ENCODE measurements at places on chromosomes 6 and 20.

DNA sequence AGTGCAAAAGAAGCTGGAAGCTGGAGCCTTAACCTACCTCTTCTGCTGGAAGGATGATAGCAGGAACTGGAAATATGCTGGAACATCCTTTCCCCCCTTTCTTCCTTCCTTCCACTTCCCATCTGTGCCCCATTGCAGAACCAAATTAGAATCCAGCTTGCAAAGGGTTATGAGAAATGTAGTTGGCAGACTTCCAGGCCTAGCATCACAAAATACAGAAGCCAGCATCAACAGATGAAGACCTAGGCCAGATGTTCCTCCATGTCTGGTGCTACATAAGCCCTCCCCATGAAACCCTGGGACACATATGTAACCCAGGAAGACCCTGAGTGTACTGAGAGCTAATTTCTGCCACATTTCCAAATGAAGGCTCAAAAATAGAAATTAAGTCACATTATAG lies 40.0 kb upstream of the TFAP2B start:
- no peak for DNase-seq

- no peak for DNase-seq
These were observed 33.5 kb downstream of the CARMIL1 start for GRCh38 chr6:25312703-25313102.

DNA sequence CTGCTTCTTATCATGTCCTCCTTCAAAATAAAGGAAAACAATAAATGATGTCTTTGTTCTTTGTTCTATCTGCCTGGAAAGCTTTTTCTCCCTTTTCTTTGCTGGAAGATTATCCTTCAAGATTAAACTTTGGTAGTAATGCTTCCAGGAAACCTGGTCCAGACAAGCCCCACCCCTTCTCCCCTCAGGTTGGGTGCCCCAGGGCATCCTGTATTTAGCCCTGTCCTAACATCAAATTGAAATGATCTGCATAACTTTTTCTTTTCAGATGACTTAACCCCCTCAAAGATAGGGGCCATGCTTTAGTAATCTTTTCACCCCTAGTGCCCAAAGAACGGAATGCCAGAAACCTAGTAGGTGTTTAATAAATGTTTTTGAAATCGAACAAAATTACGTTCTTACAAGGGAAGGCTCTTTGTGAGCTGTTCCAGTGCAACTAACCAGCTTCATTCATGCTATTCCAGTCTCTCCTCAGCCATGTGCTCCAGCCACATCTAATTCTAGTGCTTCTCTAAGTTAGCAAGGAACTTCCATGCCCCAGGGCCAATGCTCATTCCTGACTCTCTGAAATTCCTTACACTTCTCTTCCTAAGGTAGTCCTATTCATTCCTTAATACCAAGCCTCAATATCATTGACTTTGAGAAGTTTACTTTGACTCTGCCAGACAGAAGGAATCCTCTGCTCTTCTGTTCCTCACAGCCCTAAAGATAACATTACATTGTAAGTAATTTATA lies 135.6 kb upstream of the BACH2 start:
- no peak for DNase-seq

DNA sequence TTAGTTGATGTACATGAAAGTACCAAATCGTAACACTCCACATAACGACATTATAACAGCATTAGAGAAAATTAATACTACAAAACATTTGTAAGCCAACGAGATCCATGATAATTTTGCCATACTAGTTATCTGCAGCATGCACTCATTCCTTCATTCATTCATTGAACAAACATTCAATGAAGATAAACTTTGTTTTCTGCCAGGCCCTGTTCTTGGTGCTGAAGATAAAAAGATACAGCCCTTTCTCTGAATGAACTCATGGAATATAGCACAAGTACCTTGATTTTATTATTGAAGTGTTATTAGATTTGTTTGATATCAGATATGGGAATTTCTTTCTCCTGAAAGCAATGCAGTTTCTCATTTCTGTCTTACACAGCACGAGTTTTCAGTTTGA lies 524.0 kb downstream of the TFAP2A start:
- no peak for DNase-seq

DNA sequence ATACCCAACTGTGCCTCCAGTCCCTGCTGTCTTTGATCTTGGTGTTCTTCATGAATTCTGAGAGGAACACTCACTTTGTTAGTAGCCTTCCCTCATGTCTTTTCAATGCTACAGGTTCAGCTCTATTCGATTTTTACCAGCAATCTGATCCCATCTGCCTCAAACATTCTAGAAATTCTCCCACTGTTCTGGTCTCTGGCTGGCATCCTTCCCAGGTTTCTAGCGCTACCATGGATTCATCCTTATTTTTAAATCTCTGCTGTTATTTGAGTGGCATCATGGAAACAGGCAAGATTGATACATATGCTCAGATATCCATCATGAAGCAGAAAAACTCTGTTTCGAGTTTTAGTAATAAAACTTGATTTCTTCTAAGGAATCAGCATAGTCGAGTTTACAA lies 94.8 kb downstream of the GRM1 start:
- no peak for DNase-seq

DNA sequence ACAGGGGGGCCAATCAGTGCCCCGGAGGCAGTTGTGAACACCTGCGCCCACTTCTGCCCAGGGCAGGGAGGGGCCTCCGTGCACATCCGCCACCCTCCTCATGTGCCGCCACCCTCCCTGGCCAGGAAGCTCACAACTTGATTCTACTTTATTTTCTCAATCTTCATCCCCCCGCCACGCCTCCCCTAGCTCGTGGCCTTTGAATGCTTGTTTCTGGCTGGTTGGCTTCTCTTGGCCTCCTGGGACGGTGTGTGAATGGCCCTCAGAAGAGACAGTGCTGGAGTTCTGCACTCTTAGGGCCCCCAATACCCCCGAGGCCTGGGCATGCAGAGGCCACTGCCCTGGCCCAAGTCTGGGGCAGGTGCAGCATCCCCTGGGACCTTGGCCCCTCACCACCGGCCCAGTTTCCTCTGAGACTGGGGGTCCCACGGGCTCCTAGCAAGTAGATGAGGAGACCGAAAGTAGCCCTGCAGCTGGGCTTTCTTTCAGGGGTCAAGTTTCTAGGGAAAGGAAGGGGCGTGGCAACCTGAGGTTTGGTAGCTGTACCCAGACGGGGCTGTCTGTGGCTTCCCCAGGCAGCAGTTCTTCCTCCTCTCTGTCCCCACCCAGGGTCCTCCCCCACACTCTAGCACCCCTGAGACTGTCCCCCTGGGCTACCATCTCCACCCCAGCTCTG lies 1.3 kb downstream of the RGS19 start:
- DNase-seq: no peak

GRCh38 chr6:167426651-167427050 lies 101.8 kb downstream of the TTLL2 start:
- DNase-seq: no peak

DNA sequence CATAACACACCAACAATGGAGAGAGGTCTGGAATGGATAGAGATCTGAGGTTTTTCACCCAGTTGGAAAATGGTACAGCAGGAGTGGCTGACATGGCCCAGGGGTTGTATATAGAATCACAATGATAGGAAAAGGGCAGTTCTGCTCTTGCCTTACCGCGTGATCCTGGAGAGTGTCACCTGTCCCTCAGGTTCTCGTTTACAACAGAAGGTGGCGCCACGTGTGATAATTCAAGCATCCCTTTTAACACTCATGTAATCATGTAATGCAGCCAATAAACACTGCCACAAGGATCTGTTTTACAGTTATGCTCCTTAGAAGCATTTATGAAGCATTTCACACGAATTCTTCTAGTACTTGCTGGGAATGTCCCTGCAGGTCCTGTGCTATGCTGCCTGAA lies 12.9 kb upstream of the WFDC2 start:
- DNase-seq: no peak

DNA sequence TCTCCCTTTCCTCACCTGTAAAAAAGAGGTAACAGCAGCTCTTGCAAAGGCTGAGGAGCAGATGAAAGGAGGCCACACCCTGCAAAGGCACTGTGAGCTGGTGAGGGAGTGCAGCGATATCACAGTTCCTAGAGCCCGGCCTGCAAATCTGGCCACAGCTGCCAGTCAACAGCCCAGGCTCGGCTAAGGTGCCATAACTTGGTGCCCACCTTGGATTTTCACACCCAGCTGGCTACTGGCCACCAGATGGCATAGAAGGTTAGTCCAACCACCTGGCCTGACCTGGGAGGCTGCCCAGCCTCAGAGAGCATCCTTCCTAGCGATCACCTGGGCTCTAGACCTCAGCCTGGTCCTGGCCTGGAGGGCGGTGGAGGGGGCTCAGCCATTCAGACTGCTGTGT lies 46.8 kb downstream of the KCNB1 start:
- DNase-seq: no peak

GRCh38 chr6:164243949-164244348 lies 829.4 kb downstream of the QKI start:
- DNase-seq: no peak

- DNase-seq: no peak
These were observed 82.8 kb downstream of the TCP11 start for GRCh38 chr6:35058358-35058675.

DNA sequence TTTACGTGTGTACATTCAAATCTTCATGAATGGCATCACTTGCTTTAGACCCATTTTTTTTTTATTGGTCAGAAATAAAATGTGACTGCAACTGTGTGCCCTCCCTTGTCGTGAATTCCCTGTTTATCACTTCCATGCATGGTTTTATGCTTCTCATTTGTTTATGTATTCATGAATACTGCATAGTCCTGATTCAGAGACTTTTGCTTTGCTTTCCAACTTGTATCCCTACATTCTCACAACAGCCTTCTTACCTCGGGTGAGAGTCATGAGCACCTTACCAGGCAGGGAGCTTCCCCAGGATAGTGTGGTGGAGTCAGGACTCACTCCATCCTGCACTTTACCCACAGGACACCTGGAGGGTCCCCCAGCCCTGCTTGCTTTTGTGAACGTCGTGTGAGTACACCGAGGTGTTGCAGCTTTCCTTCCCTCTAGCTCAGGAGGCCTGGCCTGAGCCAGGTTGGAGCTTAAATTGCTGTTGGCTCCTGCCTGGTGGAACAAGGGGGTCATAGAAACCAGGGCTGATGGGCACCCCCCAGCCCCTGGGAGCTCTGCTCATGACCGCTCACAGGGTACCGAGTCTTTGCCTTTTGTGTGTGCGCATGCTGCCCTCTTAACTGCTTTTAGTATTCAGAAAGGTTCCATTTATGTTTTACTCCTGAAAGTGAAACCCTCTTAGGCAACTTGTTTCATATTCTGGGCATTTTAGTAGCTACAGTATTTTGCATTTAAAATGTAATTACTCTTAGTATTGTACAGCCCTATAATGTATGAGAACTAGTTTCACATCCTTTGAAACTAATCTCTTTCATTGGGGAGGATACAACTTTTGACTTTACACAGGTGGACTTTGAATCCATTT lies 66.0 kb downstream of the CDS2 start:
- DNase-seq: no peak

- no peak for DNase-seq
These were observed 386.1 kb downstream of the LAMA2 start for GRCh38 chr6:129269076-129269475.

- DNase-seq: no peak
These were observed 50.9 kb downstream of the BTBD9 start for GRCh38 chr6:38588631-38589366.

GRCh38 chr20:50646483-50646996 lies 44.8 kb downstream of the RIPOR3 start:
- no peak for DNase-seq

DNA sequence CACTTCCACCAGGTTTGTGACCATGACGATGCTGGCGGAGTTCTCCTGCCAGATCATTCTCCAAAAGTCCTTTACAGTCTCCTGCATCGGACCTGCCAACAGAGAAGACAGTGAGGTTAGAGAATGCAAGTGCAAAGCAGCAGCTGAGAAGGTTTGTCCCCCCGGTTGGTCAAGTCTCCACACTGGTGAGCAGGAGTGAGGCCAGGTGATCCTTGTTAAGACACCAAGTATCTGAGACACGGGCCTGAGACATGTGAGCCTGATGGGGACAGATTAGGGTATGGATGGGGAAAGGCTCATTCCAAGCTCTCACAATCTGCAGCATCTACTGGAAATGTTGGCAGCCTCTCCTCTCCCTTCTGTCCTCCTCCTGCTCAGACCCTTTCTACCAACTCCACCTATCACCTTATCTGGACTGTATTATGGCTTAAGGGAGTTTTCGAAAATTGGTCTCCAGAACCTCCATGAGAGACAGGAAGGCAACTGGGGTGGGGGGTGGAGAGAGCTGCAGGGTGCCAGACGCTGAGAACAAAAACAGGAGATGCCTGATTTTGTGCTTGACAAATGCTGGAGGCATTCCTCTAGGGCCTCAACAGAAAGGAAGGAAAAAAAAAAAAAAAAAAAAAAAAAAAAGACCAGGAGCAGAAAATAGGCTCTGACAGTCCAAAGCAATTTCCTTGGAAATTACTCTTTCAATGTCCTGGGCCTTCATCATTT lies 500.4 kb upstream of the CHD6 start:
- DNase-seq: no peak

DNA sequence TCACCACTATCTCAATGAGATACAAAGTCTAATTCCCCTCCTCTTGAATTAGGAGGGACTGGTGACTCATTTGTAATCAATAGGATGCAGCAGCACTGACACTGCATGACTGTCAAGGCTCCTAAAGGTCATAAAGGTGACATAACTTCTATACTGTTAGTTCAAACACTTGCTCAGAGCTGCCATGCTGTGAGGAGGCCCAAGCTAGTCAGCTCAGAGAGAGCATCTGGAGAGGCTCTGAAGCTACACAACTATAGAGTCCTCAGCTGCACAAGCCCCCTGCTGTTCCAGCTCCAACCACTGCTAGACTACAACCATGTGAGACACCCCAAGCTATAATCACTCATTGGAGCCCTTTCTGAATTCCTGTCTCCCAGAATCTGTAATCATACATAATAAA lies 17.0 kb upstream of the HEY2 start:
- DNase-seq: no peak

GRCh38 chr6:351867-352289 lies 39.7 kb upstream of the IRF4 start:
- no peak for DNase-seq

DNA sequence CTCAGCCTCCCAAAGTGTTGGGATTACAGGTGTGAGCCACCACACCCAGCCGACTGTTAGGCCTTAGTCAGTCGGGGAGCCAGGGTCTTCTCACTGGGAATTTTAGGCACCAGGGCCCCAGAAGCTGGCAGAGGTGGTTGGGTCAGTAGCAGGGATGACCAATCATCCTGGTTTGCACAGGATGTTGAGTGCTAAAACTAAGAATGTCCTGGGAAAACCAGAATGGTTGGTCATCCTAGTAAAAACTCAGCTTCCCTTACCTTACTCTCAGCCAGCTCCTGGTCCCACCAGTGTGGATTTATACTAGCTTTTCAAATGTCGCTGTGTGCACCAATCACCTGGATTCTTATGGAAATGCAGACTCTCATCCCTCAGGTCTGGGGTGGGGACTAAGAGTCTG lies 31.8 kb downstream of the KCNG1 start:
- DNase-seq: no peak

- DNase-seq: no peak
These were observed 18.9 kb downstream of the TRMT6 start for GRCh38 chr20:5931411-5931810.

GRCh38 chr6:143877584-143878271 lies 13.5 kb downstream of the ZC2HC1B start:
- no peak for DNase-seq

- DNase-seq: no peak
These were observed 8.3 kb downstream of the ELOVL2 start for GRCh38 chr6:11035616-11036350.

GRCh38 chr6:110083875-110084585 lies 95.4 kb downstream of the WASF1 start:
- no peak for DNase-seq

- DNase-seq: no peak
These were observed 238.2 kb downstream of the GMDS start for GRCh38 chr6:2007165-2007564.

GRCh38 chr6:3784885-3785744 lies 33.6 kb upstream of the PXDC1 start:
- DNase-seq: no peak

GRCh38 chr6:99814230-99814928 lies 179.6 kb downstream of the MCHR2 start:
- DNase-seq: no peak

All from activated T-cell treated with anti-CD3 and anti-CD28 coated beads for 4 hours (primary cell).